ENCODE measurements at places on chromosomes 12 and 14.

DNA sequence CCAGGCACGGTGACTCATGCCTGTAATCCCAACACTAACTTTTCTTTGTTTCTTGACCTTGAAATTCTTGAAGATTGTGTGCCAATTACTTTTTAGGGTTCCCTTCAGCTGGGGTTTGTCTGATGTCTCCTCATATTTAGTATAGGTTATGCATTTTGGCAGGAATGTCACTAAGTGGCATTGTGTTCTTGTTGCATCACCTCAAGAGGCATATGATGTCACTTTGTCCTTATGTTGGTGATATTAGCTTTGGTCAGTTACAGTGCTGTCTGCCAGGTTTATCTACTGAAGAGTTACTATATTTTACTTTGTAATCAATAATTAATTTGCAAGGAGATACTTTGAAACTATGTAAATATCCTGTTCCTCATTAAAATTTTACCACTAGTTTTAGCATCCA is 61.0 kb upstream of the BTG1 start:
- DNase-seq: no peak

DNA sequence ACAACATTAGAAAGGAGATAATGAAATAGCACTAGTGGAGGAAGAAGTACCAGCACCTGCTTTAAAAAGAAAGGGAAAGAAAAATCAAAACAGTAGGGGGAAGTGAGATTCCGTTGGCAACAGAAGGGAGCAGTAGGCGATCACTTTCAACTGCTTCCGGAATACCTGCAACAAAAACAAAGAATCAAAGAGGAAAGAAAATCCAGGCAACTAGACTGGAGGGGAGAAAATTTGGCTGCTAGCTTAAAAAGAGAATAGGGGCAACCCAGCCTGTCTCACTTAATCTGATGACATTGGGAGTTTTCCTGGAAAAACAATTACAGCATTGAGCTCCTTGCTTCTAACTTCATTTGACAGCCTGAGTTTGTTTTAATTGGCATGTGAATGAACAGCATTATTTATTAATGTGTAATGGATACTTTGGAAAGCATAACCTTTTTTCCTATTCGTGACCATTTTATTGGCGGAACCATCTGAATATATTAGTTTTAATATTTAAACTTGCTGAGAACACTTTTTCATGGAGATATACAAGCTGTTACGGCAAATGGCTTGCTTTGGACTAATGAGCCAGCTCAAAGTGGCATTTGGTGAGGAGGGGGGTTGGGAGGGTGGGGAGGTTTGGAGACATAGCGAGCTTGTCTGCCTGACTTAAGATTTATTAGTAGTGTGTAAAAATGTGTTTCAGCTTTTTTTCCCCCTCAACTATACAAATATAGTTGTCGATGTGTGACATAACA is 2.5 kb upstream of the DACT1 start:
- DNase-seq: no peak

DNA sequence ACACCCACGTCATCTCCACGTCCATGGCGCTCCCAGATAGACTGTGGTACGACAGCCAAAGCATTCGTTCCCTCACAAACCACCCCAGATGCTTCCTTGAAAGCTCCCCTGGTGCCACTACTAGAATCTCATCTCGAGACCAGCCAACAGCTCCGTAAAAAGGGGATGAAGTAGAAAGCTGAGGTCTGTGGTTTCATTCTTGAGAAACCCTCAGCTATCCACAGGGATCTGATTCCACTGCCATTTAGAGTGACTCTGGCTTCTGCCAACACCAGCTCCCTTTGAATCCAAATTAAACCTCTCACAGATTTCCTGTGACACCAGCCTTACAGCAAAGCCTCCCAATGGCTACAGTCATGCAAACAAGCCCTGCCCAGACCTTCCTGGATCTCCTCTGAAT is 18.5 kb upstream of the FOXN3 start:
- no peak for DNase-seq

DNA sequence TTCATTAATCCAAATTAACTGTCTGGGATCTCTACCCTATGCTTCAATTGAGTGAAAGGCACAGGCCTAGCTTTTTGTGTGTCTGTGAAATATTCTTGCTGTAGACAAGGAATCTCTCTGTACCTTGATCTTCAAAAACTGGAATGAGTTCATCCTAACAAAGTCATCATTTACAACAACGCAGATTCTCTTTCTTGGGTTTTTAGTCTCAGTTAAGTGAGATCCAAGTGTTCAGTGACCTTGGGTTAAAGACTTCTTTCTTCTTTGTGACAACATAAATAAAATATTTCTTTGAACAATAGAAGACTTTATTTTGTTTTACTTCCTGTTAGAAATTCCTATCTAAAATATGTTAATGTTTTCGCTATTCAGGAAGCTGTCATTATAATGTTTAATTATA is 192.2 kb upstream of the LMNTD1 start:
- no peak for DNase-seq

DNA sequence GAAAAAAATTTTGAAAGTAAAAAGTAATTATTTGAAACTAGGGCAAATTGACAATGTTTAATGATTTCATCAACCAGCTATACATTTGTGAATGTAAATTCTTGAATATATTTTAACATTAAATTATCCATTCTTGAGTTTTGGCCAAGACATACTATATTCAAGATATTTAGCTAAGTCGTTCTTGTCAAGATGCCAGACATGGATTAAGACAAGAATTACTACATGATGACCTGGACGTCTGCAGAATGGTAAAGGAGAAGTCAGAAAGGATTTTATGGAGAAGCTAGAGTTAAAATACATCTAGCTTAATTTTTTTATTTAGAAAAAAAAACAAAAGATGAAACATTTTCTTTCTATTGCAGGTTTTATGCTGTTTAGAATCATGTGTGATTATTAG is 255.8 kb downstream of the TMTC2 start:
- DNase-seq: no peak

GRCh38 chr12:92558806-92559205 is 144.0 kb upstream of the PLEKHG7 start:
- DNase-seq: no peak

- no peak for DNase-seq
These were observed 2.9 kb downstream of the PRIMA1 start for GRCh38 chr14:93785423-93785822.

GRCh38 chr14:95520346-95520745 is 3.9 kb upstream of the SYNE3 start:
- DNase-seq: no peak

DNA sequence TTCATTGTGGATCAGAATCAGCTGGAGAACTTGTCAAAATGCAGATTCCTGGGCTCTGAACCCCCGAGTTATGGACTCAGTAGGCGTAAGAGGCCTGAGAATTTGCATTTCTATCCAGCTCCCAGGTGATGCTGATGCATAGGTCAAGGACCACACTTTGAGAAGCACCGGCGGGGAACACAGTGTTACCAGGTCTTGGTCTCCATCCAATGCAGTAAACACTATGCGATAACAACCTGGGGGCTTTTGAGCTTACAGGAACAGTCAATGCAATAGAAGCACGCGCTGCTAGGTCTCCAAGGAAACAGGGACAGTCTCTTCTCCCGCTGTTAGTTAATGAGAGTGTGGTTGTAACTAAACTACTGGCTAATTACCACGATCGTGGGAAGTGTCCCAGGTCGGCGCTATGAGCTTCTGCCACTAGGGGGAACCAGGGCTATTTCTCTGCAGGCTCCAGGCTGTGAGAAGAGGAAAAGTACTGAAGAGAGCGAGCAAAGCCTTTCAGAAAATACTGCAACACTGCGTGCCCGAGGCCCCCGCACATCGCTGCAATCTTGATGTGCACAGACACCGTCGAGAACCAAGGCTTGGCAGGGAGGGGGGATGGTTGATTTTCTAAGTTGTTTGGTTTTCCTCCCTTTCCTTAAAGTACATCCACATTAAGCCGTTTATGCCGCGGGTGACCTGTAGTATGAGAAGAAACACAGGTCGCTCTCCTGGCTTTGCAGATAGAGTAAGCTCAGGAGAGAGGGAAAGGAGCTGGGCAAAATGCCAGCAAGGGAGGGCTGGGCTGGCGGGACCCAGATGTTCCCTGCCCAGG is 52.0 kb upstream of the KCNA1 start:
- DNase-seq: peak; percentile 52

- no peak for DNase-seq
These were observed 43.2 kb downstream of the CALM1 start for GRCh38 chr14:90440021-90440451.

DNA sequence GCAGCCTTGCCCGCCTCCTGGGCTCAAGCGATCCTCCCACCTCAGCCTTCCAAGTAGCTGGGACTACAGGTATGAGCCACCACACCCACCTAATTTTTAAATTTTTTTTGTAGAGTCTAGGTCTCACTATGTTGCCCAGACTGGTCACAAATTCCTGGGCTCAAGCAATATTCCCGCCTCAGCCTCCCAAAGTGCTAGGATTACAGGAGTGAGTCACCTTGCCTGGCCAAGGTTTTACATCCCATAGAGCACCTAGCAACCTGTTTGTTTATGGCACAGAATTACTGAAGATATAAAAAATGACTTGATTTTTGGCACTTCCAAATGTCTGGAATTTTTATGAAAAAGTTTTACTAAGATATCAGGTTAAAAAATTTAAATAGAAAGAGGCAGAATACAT is 16.5 kb downstream of the MYO1A start:
- no peak for DNase-seq

- DNase-seq: peak; percentile 79
These were observed at the start of gene CIDEB for GRCh38 chr14:24307575-24308341. Gene CIDEB, minus strand, starts transcription at chr14:24307977. Its CDS starts 119 bp downstream, at chr14:24307858.

DNA sequence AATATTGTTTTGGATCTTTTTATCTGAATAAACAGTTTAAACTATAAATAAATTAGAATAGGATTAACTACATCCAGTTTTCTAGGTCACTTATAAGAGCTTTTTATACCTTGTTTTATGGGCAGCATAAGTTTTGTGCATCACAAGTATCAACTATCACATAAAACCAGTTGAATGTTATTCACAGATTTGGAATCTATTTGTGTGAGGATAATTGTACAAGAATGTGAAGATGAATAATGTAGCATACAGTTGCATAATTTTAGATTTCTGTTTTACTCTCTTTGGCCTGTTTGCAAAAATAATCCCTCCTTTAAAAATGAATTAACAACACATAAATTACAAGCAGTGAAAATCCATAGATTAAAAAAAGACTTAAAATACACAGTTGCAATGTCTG is 88.8 kb downstream of the SCFD1 start:
- no peak for DNase-seq

GRCh38 chr12:106282457-106283097 is 20.0 kb upstream of the TCP11L2 start:
- DNase-seq: no peak

DNA sequence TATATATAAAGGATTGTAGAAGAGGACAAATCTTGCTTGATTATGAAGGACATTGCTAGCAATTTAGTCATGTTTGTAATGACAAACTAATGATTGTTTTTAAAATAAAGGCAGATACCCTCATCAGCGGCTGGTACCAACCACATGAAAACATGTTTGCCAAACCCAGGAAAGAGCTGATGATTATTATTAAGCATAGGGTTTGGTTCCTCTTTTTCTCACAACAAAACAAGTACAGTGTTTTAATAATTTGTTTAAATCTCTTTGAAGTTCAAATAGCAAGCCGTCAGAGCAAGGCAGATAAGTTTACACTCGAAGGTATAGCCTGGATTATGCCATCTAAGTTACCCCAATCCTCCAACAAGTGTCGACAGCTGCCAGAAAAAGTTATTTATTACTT is 5.3 kb upstream of the SINHCAF start:
- no peak for DNase-seq

DNA sequence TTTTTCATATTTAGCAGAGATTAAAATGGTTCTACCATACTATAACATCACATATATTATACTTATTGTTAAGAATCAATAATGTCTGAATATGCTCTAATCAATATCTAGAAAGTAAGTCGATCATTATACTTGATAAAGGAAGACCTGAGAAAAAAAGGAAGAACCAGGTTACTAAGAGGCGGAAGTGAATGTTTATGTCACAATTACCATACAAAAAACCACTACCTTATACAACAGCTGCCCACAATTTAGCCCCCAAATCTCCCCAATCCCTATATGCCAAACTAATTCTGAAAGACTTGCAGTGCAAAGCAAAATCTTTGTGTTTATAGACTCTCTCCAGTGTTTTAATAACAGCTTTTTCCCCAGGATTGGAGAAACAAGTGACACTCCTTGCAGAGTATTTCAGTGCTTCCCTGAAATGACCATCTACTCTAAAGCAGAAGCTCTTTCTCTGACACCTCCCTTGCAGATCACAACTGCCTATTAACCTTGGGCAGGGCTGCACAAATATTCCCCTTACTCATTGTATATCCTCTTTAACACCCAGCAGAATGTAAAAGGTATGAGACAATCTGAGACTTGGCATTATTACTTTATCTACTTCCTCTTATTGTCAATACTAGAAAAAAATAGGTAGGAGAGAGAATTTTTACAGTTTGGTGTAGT is 12.7 kb upstream of the SLC2A3 start:
- no peak for DNase-seq

GRCh38 chr12:54035568-54036264 is 2.9 kb downstream of the HOXC5 start:
- no peak for DNase-seq

DNA sequence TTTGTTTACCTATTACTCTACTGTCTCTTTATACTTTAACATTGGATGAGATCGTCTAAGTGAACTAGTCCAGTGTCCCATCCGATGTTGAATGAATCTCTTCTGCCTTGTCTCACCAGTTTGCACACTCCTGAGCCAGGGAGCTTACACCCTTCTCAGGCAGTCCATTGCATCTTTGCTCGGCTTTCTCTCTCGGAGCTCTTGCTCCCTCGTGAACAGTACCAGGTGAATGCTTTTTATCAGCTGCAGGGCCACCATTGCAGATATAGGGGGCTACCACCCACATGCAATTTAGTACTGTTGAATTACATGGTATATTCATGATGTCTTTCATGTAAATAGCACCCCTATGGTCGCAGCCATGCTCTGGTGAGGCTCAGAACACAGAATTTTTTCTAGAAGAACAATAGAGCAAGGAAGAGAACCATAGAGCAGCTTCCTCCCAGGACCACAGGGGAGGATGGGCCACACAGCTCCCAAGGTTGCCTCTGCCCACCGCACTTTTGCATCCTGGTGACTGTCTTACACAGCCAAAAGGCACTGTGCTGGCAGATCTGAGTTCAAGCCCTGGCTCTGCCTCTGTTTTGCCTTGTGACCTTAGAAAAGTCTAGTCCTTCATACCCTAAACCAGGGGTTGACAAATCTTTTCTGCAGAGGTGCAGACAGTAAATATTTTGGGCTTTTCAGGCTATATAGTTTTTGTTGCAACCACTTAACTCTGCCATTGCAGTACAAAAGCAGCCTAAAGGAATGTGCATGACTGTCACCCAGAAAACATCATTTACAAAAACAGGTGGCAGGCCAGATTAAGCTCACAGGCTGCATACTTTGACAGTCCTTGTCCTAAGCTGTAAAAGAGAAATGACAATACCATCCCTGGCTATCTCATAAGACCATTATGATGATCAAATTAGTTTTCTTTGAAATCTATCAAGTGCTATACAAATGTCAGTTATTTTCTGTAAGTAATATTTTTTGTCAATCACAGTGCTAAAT is 35.4 kb downstream of the PLEKHG7 start:
- DNase-seq: no peak

GRCh38 chr14:57085801-57086200 is 182.9 kb downstream of the EXOC5 start:
- DNase-seq: no peak
